ENCODE measurements at places on chromosomes 12 and 14.

- no peaks in the 10 kb centered on the region for H3K4me1 ChIP-seq
- H3K4me3 ChIP-seq: no peak overlapping the region
- H3K27me3 ChIP-seq: no peaks in the 10 kb centered on the region
- peaks cover 50% of the 10 kb centered on the region for H3K36me3 ChIP-seq
- no peak overlapping the region for H3K27ac ChIP-seq
Observed at GRCh38 chr12:104345234-104346066, 41.9 kb downstream of the EID3 start.

GRCh38 chr14:56119201-56119981 lies 1.2 kb downstream of the PELI2 start:
- no peaks in the 10 kb centered on the region for H3K36me3 ChIP-seq
- peaks cover 14% of the 10 kb centered on the region for H3K4me1 ChIP-seq
- no peaks in the 10 kb centered on the region for H3K27me3 ChIP-seq
- peak overlapping the region; percentile 72 for H3K27ac ChIP-seq

DNA sequence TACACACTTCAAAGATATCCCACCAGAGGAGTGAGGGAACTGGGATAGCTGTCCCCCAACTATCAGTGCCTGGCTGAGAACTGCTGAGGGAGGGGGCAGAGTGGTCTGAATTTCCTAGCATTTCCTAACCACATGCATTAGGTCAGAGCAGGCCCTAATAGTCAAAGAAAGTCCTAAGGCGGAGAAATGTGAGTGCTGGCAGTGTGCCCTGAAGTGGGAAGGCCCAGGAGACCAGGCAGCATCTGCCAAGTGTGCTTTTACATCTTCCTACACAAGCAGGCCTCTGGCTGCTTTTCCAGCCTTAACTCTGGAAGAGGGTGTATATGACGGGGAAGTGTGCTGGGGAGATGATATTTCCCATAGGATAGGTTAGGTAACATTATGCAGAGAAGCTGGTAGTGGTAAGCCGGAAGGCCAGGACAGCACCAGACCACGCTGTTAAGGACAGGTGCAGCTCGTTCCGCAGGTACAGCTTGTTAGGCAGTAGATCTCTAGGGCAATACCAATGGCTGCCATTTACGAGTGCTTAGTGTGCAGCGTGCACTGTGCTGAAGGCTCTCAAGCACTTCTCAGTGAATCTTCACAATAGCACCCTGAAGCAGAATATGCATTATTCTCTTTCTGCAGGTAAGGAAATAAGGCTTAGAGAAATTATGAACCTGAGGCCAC lies 9.1 kb upstream of the CCDC198 start:
- H3K4me1 ChIP-seq: no peaks in the 10 kb centered on the region
- H3K27me3 ChIP-seq: no peaks in the 10 kb centered on the region
- H3K4me3 ChIP-seq: no peak overlapping the region
- no peak for DNase-seq
- no peaks in the 10 kb centered on the region for H3K36me3 ChIP-seq
- H3K27ac ChIP-seq: no peak overlapping the region

- H3K4me1 ChIP-seq: no peaks in the 10 kb centered on the region
- no peaks in the 10 kb centered on the region for H3K36me3 ChIP-seq
- no peak overlapping the region for H3K27ac ChIP-seq
Observed at GRCh38 chr14:93072659-93073357, 42.9 kb downstream of the ITPK1 start.

Data from naive thymus-derived CD4-positive, alpha-beta T cell (primary cell).